Ecto neural progenitor cell (in vitro differentiated cells): ENCODE measurements at places on chromosomes 7 and 10.

DNA sequence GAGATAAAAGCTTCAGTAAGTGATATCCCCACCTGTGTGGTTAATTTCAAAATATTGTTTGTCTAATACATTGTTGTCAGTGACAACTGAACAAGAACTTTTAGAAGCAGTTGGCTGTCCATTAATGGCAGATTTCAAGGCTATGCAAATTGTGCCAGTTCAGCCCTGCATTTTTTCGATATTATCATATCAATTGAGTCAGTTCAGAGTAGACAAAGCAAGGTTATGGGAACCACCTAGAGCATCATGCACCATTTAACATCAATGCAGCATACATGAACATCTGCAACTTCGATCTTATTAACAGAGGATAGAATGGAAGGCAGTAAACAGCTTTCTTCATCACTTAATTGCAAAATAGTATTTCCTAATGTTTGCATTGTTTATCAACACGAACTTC lies 180.7 kb upstream of the KAT6B start:
- no peak for DNase-seq

DNA sequence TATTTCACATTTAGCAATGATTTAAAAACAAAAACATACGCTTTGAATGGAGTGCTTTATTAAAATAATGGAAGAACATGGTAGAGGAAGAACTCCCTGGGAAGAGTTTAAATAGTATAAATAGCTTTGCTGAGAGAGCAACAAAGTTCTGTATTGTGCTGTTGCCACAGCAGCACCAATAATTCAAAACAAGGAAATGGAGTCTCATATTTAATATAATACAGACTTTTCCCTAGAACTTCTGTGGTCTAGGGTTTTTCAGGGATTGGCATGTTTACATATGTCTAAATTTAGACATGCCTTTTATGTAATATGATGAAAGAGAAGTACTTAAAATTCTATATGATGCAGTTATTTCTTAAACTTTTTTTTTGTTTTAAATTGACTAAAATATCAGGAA lies 217.2 kb upstream of the HDAC9 start:
- no peak for DNase-seq

DNA sequence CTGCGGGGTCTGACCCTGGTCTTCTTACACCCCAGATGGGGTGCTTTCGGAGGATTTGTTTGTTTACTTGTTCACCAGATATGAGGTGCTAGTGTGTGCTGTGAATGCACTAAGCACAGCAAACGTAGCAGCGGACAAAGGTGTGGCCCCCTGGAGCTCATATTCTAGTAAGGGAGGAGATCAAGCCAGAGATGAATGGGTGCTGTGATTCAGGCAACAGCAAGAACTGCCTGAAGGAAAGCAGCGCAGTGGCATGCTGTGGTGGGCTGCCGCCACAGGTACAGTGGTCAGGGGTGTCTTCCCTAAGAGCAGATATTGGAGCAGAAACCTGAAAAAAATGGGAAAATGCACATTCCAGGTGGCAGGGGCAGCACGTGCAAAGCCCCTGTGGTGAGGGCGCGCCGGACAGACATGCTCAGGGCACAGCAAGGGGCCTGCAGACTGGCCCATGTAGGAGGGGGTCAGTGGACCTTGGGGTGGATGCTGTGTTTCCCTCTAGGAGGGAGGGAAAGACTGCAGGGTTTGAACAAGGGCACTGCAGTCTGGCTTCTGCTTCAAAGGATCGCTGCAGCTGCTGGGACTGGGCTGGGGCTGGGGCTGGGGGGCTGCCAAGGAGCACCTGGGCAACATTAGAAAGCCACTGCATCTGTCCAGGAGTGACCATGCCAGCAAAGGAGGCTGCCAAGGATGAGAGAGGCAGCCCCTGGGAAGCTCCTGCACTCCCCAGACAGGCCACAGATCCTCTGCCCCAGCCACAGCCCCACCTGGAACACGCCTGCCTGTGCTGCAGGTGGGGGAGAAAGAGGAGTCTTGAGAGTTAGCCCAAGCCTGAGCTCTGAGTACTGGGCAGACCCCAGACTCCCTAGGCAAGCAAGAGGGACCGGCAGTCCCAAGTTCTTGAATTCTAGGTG lies 927 bp upstream of the DEPP1 start:
- DNase-seq: no peak

- no peak for DNase-seq
Observed at GRCh38 chr7:108805808-108806397, 236.2 kb downstream of the DNAJB9 start.

DNA sequence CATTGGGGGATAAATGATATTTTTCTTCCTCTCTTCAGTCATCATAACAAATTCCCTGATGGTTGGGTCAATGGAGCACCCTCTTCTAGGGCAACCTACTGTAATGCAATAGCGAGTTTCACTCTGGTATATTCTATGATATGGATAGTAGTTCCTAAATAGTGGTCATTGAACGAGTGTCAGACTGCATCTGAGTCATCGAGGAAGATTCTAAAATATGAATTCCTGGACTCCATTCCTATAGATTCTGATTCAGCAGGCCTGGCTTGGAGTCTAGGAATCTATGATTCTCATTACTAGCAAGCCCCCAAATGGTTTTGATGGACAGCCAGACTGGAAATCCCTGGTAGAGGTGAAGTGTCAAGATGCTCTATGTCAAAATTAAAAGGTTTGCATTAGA lies 254.5 kb downstream of the BUB3 start:
- DNase-seq: no peak

GRCh38 chr7:51315393-51316261 lies 982 bp downstream of the COBL start:
- peak; percentile 64 for DNase-seq

- DNase-seq: no peak
Observed at GRCh38 chr7:111229181-111229740, 138.3 kb downstream of the LRRN3 start.

DNA sequence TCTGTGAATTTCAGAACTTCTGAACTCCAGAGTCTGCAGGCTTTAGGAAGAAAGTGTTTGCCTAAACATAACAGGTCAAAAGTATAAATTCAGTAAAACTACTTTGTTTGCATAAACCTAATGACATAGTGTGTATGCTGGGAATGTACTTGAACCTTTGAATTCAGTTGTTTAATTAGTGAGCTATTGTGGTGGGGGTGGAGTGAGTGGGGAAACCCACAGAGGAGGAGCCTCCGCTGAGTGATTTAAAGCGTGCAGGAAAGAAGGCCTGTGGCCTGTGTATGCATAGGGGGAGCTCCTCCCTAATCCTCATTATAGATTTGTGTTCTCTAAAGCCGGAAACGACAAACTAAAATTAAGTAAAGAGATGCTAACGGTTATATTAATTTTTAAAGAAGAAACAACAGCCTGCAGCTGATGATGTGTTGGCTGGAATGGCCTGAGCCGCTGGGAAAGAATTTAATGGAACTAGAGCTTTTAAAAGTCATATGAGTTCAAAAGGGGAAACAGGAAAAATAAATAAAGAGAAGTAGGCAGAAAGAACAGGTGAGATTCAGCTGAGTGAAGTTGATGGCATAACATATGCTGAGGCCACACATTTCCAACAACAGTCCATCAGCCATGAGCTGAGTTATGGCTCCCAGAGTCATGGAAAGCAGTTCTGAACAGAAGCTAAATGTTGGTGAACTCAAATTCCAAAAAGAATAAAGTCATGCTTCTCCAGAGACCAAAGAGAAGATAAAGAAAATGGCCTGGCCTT lies 595.0 kb downstream of the GRM8 start:
- DNase-seq: no peak

DNA sequence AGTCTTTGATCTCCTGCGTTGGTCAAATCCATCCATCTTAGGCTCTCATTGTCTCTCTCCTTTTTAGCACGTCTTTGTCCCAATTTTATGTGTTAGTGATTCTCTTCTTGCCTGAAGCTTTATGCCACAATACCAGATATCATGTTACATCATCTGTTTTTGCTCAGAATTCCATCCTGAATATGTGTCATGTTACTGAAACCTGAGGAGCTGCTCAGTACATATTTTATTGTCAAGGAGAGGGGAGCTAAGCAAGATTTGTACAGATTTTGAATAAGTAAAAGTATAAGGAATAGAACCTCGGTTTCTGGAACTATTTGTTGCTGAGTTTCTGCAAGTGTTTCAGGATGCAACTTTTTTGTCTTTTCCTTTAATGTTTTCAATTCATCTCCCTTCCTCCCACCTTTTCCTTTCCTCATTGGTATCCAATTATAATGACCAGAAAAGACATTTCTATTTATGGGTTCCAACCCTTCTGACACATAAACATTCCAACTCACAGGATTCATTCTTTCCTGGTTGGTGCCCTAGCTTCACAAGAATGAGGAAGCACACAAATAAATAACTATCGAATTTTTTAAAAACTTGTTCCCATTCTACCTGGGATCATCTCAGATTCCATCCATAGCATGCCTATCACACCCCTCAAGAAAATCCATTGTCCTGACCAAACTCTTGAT lies 291.8 kb downstream of the CRPPA start:
- DNase-seq: no peak

GRCh38 chr7:43877968-43878864 lies 8.9 kb upstream of the MRPS24 start:
- DNase-seq: no peak

DNA sequence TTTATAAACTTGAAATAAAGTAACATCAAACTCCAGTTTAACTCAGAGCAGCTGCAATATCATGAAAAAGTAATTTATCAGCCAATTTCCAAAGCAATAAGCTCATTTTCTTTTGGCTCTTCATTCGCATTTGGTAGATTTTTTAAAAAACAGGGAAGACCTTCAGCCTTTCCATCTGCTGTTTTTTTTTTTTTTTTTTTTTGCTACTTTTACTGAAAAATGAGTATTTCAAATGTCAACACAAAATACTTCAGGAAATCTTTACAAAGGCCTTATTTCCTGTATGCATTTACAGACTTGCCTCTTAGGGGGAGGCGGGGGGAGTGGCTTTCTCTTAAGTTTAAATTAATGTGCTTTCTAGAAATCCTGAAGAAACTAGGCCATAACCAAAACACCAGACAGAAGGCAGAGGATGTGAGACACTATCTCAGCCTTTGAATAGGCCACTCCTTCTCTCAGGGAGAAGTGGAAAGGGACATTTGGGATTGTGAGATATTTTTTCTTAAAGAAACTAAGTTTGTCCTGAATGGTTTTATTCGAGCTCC lies 91.8 kb downstream of the COL28A1 start:
- DNase-seq: no peak

GRCh38 chr7:104934665-104935064 lies 79.3 kb upstream of the KMT2E start:
- DNase-seq: no peak

GRCh38 chr7:30309842-30310435 lies 25.5 kb downstream of the ZNRF2 start:
- no peak for DNase-seq

- peak; percentile 44 for DNase-seq
Observed at GRCh38 chr7:1704811-1705738, 35.0 kb downstream of the ELFN1 start.

DNA sequence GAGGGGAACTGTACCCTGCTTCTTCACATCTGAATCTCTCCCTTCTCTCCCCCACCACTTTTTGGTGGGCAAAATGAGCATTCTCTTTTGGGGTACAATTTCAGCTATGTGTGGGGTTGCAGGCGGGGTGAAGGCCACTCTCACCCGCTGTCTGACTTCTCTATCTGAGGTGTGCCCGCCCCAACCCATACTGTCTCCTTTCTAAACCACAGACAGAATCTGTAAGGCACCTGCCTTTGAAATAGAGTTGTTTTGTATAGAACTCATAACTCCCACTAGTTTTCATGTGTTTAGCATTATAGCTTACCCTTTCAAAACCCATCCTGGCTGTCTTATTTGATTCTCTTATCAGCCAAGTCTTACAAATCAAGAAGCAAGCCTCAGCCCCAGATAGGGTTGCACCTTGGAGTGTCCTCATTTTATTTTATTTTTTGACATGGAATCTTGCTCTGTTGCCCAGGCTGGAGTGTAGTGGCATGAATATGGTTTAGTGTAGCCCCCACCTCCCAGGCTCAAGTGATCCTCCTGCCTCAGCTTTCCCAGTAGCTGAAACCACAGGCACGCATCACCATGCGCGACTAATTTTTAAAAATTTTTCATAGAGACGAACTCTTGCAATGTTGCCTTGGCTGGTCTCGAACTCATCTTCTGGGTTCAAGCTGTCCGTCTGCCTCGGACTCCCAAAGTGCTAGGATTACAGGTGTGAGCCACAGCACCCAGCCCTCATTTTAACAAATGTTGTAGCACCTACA lies 11.9 kb downstream of the TSPAN14 start:
- no peak for DNase-seq

- peak; percentile 28 for DNase-seq
Observed at GRCh38 chr7:66421830-66422475, 206.7 kb upstream of the KCTD7 start.

GRCh38 chr7:76998285-76998589 lies 33.9 kb downstream of the SPDYE17 start:
- no peak for DNase-seq

DNA sequence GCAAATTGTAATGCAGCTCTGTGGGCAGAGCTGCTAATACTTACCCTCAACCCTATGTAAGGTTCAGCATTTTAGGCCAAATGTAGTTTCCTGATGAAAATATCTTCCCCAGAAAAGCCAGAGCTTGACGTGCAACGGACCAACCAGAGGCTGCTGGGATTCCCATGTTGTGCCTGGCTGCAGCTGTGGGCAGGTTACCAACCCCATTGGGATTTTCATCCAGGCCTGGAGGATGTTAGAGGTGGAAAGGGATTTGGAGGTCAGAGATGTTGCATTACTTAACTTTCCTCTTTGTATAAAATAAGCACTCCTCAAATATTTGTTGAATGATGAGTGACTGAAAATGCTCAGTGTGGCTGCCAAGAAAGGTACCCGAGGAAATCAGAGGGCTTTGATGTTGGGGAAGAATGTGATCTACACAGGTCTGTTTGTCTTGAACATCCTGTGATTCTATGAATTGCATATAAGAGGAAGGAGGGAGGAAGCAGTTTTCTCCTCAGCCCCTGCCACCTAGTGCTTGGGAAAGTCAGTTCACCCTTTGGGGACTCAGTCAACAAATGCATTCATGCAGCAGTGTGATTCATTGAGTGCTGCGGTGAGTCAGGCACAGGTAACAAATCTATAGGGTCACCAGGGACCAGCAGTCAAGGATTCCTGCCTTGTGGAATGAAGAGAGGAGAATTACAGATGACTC lies 487.2 kb downstream of the RPS24 start:
- DNase-seq: peak; percentile 48

DNA sequence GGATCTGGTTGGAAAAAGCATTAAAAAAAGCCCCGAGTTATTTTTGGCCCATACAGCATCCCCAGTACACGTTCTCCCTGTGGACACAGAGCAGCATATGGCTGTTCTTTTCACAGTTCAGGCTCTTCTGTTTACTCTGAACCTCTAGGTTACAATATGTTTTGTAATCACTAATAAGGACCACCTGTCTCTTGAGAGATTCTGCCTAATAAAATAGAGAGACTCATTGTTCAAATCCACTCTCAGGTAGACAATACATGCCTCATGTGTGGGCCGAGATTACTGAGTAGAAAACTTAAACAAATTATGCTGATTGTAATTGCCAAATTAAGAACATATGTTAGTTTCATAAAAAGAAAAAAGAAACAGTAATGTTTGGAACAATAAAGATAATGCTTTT lies 647.7 kb downstream of the GRM8 start:
- DNase-seq: no peak
